T follicular helper cell (primary cell): ENCODE measurements at places on chromosomes 7 and 10.

GRCh38 chr10:49275896-49276295 lies 23.1 kb upstream of the C10orf71 start:
- DNase-seq: no peak

GRCh38 chr10:73887294-73888039 lies 13.1 kb upstream of the CAMK2G start:
- DNase-seq: no peak

- no peak for DNase-seq
Observed at GRCh38 chr10:124025660-124026588, 67.5 kb downstream of the CHST15 start.

DNA sequence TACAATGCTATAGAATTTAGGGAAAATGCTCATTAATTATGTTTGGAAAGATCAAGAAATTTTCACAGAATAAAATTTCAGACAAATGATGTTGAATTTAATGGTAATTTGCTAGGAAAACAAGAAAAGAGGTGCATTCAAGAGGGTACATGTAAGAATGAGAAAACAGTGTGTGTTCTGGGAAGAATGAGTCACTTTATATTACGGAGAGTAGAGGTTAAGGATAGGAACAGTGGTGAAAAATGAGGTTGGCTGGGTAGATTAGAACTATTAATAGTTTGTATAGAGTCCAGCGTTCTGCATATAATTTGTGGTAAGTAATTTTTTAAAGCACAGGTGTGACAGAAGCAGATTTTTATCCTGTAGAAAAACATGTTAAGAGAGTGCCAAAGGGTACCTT lies 336.7 kb upstream of the MBL2 start:
- DNase-seq: no peak

- DNase-seq: no peak
Observed at GRCh38 chr10:92993699-92994272, 66.8 kb upstream of the CYP26C1 start.

DNA sequence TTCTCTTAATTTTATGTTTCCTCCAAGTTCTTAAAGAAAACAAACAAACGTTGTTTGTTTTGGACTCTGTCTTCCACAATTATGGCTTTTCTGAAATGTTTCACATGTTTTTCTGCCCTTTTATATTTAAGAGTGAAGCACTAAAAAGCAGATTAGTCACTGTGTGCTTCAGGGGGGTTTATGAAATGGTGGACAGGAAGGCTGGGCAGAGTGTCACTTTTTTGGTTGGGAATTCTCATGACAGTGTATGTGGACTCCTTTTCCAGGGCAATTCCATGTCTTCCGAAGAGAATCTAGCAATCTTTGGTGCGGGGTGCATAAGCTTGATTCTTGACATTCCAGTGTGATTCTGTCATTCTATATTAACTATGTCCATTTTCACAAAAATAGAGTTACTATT lies 669.4 kb downstream of the PARD3 start:
- DNase-seq: no peak

DNA sequence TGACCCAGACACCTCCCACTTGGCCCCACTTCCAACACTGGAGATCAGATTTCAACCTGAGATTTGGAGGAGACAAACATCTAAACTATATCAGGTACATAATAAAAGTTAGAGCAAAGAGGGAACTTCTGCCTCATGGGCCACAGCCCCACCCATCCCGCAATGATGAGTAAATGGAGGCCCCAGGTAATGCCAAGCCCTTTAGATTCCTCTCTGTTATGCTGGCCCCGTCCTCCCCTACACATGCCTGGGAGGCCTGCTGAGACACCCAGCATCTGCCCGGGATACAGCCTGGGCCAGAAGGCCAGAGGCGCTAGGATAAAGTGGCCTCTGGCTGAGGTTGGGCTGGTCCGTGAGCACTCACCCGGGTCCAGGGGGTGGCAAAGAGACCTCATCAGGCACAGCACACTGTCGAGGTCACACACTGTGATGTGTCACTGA lies 185.5 kb upstream of the SH2B2 start:
- no peak for DNase-seq

GRCh38 chr7:132495936-132496335 lies 80.3 kb downstream of the PLXNA4 start:
- no peak for DNase-seq

DNA sequence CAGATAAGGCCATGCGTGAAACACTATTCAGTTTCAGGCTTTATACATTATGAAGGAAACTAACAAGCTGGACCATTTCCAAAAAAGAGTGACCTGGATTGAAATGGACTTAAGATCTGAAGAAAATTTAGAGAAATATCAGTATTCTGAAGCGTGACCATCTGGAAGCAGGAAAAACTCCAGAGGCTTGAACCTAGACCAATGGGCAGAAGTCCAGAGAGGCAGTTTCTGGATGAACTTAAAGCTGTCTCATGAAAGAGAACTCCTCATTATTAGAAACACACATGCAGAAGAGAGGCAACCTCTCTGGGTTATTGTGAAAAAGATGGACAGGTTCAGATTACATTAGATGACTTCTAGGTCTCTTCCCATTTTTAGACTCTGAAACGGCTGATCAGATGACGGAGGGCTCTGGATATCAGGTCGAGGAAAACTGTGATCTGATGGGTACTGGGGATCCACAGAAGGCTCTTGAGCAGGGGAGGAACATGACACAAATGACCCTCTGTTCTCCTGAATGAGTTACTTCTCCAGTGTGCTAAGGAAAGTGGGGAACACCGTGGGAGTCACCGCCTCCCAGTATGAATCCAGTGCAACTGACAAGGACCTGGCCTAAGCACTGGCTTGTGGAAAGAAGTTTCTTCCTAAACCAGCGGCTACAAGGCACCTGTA lies 116.5 kb downstream of the SPDYE5 start:
- no peak for DNase-seq

GRCh38 chr7:7696458-7697119 lies 21.8 kb downstream of the RPA3 start:
- DNase-seq: no peak

DNA sequence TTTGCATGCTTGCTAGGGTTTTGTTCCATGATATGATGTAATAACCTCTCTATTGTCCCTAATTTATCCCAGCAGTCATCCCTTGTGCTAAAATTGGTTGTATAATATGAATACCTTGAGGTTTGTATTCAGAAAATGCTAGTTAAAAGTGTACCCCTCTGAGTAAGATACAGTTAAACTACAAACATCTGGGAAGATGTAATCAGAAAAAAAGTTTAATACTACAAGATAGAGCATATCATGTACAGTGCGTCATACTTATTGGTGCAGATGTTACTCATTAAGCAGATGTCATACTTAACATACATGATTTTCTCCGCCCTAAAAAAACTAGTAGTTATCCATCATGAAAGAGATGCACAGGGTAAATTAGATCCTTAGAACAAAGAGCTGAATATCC lies 336.1 kb upstream of the KCND2 start:
- DNase-seq: no peak

- no peak for DNase-seq
Observed at GRCh38 chr10:74174521-74174920, 23.5 kb downstream of the ADK start.

DNA sequence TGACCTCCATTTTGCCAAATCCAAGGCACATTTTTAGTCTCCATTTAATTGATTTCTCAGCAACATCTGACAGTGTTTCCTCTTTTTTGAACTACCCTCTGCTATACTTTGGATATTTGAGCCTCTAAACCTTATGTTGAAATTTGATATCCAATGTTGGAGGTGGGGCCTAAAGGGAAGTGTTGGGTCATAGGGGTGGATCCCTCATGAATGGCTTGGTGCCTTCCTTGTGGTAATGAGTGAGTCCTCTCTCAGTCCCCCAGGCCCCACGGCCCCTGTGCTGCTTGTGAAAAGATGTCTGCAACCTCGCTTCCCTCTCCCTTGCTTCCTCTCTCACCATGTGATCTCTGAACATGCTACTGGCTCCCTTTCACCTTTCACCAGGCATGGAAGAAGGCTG lies 96.8 kb upstream of the DGKB start:
- DNase-seq: no peak

DNA sequence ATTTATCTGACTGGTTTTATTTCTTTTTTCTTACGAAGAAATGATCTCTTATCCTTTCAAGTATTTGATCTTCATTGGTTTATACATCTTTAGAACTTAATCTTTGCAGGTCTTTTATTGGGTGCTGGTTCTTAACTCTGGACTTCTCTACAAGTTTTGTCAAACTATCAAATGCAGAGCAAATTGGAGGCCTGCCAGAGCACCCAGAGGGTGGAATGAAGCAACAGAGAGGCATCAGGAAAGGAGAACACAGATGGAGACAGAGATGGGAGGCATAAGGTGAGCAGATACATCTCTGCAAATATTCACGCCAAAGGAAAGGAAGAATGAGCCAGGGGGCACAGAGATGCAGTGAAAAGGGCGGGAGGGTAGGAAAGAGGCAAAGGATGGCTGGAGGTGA lies 130.3 kb downstream of the PKD1L1 start:
- no peak for DNase-seq

- no peak for DNase-seq
Observed at GRCh38 chr7:102976493-102976892, 63.7 kb downstream of the LRRC17 start.

DNA sequence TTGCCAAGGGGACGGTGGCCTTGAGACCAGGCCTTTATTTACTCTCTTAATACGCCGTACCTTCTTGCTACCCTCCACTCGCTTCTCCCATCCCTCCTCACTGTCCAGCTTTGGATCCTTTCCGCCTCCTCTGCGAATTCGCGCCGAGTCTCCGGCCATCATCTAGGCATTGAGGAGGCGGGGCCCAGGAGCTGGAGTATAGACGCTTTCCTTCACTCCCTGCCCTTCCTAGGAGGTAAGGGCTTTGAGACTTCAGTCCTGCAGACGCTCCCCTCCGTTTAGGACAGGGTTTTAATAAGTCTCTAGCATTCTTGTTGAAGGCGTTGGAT lies 538 bp downstream of the TFAM start:
- no peak for DNase-seq

- DNase-seq: no peak
Observed at GRCh38 chr7:74271742-74272141, 17.5 kb upstream of the CLIP2 start.

GRCh38 chr7:42426163-42426562 lies 189.2 kb upstream of the GLI3 start:
- no peak for DNase-seq

DNA sequence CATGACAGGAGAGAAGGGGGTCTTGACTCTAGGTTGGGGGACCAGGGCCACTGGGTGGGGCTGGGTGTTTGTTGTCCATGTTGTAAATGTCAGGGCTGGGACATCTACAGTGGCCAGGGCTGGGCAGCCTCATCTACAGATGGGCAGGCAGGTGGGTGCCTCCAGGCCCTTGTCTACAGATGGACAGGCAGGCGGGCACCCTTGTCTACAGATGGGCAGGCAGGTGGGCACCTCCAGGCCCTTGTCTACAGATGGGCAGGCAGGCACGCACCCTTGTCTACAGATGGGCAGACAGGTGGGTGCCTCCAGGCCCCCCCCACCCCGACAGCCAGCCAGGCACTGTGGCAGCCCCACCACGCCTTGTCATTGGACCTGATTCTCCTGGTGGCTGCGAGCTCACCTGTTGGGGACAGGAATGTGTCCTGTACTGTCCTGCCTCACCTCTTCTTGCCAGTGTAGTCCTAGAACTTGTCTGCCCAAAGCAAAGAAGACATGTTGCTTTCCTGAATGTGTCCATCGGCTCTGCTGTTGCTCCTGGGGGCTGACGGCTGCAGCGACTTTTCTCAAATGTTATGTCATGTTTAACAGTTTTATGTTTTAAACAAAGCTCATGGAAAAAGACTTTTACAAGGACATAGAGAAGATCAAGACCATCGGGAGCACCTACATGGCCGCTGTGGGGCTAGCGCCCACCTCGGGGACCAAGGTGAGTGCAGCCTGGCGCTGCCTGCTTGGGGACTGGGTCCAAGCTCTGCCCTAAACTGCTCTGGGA lies 129.9 kb downstream of the ADCY1 start:
- no peak for DNase-seq
